T-helper 17 cell (primary cell): ENCODE measurements at places on chromosomes 2 and 18. TPM values are rescaled to one million over a fixed set of nuclear protein-coding genes. Genes with fewer than 3 reads are reported as not detected.

DNA sequence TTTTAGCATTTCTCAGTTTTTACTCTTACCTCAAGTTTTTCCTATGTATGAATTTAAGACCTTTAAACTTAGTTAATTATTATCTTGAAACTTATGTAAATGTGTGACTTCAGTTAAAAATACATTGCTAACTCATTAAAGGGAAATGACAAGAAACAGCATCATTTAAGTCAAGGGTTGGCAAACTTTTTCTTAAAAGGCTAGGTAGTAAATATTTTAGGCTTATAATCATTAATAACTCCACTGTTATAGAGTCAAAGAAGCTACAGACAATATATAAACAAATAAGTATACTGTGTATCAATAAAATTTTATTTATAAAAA, 259.7 kb upstream of the RBMS1 start:
- H3K4me1 ChIP-seq = no peaks in the 10 kb centered on the region
- no peak overlapping the region for H3K27ac ChIP-seq
- DNase-seq = no peak
- no peaks in the 10 kb centered on the region for H3K36me3 ChIP-seq
- no peak overlapping the region for H3K4me3 ChIP-seq

DNA sequence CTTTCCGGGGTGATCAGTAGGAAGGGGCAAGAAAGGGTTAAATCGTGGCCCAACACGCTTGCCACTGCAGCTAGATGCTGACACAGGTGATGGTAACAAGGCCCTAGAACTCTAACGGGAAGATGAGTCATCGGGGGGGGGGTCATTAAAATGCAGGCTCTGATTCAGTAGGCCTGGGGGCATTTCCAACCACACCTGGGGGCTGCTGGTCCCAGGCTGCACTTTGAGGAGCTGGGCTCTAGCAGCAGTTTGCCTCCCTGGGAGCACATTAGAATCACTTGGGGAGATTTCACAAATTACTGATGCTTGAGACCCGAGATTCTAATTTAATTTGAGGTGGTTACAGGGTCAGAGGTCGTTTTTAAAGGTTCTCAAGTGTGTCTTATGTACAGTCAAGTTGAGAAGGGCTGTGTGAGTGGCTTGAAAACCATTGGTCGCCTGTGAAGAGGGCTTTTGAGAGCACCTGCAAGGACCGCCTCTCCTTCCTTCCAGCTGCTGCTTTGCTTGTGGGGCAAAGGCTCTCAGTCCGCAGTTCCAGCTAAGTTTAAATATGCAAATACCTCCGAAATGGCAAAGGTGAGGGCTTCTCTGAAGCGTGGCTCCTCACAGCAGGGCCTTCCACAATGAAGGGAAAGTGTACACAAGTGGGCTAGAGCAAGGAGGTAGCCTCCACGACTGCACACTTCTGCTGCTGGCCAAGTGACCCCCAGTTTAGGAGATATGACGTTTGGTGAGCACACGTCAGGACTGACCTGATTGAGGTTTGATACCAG, 128.0 kb upstream of the MSH6 start:
- DNase-seq = no peak
- no peaks in the 10 kb centered on the region for H3K4me1 ChIP-seq
- peaks cover 41% of the 10 kb centered on the region for H3K27me3 ChIP-seq
- H3K4me3 ChIP-seq = no peak overlapping the region
- H3K27ac ChIP-seq = no peak overlapping the region

GRCh38 chr2:231890896-231891513, 35.2 kb downstream of the NPPC start:
- DNase-seq = no peak
- H3K36me3 ChIP-seq = no peaks in the 10 kb centered on the region
- no peaks in the 10 kb centered on the region for H3K4me1 ChIP-seq
- H3K27me3 ChIP-seq = peaks cover 36% of the 10 kb centered on the region
- H3K27ac ChIP-seq = no peak overlapping the region
- no peak overlapping the region for H3K4me3 ChIP-seq

Gene TCF23
- total RNA-seq = not detected

- H3K4me1 ChIP-seq = no peaks in the 10 kb centered on the region
- H3K27ac ChIP-seq = no peak overlapping the region
- H3K27me3 ChIP-seq = peaks cover 18% of the 10 kb centered on the region
- no peak overlapping the region for H3K4me3 ChIP-seq
These were observed 163.8 kb downstream of the RBM43 start for GRCh38 chr2:151097895-151098294.

Gene TLX2
- 0.16 TPM for total RNA-seq

GRCh38 chr2:3446381-3446780, 66.9 kb downstream of the TRAPPC12 start:
- no peak overlapping the region for H3K4me3 ChIP-seq
- H3K27me3 ChIP-seq = no peaks in the 10 kb centered on the region
- no peak for DNase-seq
- H3K4me1 ChIP-seq = peaks cover 8% of the 10 kb centered on the region
- no peak overlapping the region for H3K27ac ChIP-seq

Gene UGT1A5
- not detected for total RNA-seq
